ENCODE measurements at places on chromosomes 1 and 21.

GRCh38 chr1:97929874-97930851 is 9.3 kb upstream of the DPYD start:
- no peak for DNase-seq

GRCh38 chr1:187842406-187843165 is 1013.8 kb downstream of the PLA2G4A start:
- DNase-seq: no peak

- DNase-seq: no peak
Measured at GRCh38 chr1:201310986-201311355, 27.7 kb downstream of the PKP1 start.

DNA sequence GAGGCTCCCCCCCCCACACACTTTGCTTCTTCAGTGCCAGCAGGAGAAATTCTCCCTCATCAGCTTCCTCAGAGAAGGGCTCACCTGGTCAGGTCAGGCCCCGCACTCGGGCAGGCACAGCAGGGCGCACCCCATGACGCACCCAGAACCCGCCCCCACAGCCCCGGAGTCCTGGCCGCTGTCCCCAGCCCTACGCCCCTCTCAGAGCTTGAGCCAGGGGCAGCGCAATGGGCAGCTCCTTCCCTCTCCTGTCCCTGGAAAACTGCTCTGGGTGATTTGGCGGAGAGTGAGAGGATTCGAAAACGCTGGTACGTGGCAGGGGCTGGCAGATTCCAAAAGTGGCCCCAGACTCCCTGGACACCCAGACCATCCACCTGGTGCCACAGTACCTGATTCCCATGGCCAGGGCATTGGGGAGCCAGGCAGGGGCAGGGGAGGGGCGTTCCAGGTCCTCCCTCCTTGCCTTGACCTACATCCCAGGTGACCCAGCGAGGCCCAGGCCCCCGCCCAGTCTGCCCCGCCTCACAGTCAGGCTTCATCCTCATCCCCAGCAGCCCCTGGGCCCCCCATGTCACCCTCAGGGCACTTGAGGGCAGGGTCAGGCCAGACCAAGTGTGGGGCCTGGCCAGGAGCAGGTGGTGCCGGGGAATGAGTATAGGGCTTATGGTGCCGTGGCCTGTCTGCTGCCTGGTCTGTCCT is 23.7 kb downstream of the RRP1 start:
- no peak for DNase-seq

DNA sequence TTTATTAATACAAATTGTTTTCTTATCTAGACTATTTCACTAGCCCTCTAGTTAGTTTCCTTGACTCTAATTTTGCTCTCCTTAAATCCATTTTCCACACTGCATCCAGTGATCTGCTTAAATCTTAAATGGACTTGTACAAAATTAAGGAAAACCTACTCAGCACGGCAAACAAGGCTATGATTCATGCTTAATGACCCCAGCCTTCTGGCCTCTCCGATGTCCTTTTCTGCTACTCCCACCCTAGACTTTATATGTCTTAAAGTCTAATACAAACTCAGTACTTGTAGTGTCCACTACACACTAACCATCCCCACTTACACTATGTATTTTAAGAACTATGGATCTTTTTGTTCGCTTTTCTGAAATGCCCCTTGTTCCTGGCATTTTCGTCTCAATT is 2.2 kb downstream of the TMED5 start:
- no peak for DNase-seq

- DNase-seq: no peak
Measured at GRCh38 chr1:115613767-115614166, 28.0 kb upstream of the VANGL1 start.

DNA sequence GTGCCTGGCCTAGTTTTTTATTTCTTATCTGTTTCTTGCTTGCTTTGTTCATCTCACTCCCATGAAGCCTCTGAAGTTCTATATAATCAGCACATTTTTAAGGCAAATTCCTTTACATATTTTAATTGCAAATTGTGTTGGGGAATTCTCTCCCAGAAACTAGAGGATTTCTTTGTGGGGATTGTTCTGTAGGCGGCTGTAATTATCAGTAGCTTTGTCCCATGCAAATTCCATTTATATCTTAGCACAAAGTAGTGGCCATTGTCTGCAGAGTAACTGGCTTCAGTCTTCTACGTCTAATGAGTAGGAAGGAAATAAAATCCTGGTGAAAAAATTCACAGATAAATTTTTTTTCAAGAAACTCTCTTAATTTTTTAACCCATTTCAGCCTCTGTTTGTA is 35.7 kb downstream of the CLEC20A start:
- DNase-seq: no peak

DNA sequence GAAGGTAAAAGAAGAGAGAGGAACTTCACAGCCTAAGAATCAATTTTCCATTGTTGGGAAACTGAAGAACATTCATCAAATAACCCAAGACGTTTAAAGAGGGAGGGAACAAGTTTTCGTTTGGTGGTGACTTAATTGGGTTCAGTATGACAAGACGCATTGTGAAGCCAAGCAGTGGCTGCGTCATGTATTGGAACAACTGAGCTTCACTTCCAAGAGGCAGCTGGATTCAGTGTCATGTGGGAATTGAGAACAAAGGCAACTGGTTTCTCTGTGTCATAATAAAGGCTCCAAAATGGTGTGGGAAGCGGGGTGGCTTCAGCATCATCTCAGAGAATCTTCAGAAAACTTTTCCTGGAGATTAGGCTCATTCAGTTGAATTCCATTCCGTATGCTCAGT is 29.8 kb upstream of the RC3H1 start:
- DNase-seq: no peak

- no peak for DNase-seq
Measured at GRCh38 chr1:62437273-62437940, 558 bp downstream of the USP1 start.

- DNase-seq: no peak
Measured at GRCh38 chr21:42654179-42654912, 925 bp downstream of the PDE9A start.

DNA sequence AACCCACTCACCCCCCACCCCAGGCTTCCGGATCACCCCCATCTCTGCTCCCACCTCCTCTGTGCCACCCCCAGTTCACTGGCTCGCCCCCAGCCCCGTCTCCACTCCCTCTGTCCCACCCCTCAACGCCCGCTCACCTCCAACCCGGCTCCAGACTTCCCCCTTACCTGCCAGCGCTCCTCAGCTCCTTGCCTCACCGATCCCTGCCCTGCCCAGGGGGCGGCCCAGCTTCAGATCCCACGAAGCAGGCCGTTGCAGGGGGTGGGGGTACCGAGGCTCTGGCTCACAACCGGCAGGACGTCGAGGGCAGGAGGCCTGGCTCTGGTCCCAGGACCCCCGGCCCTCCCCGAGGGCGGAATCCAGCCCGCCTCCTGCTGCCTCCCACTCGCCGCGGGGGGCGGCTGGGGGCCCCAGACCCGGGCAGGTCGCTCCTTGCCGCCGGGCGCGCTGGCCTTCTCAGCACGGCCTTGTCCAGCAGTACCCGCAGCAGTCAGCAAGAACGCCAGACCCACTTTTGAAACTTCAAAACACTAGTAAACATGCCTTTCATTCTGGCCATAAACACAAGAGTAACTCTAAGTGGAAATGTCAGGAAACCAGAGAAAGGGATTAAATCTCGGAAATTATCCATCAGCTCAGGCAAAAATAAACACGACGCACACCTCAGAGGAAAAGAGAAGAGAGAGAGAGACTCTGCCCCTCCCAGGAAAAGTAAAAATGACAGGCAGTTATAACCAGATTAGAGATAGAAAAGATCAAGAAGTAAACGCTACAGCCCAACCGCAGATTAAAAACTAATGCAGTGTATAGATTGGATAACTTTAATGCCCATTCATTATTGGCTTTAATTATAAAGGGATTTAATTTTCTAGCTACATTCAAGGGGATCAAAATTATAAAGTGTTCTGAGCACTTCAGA is 1.0 kb upstream of the FAM89A start:
- no peak for DNase-seq

DNA sequence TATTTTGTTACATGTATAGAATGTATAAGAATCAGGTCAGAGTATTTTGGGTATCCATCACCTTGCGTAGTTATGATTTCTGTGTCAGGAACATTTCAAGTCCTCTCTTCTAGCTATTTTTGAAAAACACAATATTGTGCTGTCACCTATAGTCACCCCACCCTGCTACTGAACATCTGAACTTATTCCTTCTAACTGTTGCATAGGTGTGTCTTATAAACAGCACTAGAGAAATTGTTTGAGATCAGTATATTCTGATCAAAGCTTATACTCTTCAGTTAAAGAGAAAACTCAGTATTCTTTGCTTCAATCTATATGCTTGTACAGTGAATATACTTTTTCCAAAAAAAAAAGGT is 96.0 kb downstream of the ASH1L start:
- no peak for DNase-seq

DNA sequence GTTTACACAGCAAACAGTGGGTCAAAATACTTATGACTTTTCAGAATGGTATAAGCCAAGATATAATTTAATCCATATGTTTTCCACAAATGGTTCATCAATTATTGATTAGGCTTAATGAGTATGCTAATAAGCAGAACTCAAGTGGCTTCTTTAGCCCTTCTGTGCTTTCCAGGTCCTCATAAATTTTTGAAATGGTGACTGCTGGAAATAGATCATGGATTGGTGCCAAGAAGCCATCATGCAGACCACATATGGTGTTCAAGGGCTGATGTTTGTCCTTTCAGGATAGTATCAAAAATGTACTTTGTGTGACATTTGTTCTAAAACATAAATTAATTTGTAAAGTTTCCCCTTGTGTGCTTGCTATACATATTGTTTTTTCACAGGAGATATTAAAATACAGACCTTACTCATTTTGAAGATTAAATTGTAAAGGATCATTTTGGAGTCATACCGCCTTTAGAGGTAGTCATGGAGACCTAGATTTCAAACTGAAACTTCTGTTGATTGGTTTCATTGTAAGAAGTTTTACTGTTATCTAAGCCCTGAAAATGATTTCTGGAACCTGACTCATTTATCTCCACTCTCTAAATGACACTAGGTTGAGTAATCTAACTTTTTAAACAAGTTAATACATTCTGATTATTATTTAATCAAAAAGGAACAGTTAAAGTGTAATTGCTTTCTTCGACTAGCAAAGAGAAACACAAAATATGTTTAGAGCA is 507.9 kb downstream of the PLA2G4A start:
- DNase-seq: no peak

GRCh38 chr1:55039342-55040082 is at the start of gene PCSK9:
Gene PCSK9 (plus strand): TSS chr1:55039548. CDS start chr1:55039838, 290 bp downstream.
- DNase-seq: no peak

DNA sequence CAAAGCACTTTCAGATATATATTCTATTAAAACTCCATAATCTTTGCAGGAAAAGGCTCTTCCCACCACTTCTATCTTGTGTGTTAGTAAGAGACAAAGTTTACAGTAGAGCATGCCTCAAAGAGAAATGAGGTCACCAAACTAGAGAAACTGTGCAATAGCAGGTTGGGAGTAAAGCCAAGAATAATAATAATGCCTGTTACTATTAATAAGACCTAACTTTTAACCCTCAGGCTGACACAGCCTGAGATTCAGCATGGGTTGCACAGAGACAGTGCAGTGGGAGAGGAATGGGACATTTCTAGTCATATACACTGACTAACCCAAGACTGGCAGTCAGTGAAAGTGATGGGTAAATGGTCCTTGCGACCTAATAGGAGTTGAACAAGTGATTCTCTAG is 320.2 kb upstream of the NFIA start:
- no peak for DNase-seq

GRCh38 chr1:169120066-169120465 is 13.6 kb downstream of the ATP1B1 start:
- no peak for DNase-seq

DNA sequence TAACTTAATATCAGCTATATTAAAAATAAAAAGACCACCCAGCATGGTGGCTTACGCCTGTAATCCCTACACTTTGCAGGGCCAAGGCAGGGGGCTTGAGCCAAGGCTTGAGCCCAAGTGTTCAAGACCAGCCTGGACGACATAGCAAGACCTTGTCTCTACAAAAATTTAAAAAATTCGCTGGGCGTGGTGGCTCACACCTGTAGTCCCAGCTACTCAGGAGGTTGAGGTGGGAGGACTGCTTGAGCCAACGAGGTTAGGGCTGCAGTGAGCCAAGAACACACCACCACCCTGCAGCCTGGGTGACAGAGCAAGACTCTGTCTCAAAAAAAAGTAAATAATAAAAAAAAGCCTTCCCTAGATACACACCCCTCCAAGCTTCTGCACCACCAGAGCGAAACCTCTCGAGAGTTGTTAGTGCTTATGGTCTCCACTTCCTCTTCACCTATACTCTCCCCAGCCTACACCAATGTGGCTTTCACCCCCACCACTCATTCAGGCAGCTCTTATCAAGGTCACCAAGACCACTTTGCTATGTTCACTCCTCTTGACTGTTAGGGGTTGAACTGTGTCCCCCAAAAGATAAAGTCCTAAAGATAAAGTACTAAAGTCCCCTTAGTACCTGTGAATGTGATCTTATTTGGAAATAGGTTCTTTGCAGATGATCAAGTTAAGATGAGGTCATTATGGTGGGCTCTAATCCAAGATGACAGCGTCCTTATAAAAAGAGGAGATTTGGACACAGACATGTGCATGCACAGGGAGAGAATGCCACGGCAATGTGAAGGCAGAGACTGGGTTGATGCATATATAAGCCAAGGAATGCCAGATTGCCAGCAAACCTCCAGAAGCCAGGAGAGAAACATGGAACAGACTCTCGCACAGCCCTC is 6.8 kb upstream of the PPP1R15B start:
- DNase-seq: no peak

DNA sequence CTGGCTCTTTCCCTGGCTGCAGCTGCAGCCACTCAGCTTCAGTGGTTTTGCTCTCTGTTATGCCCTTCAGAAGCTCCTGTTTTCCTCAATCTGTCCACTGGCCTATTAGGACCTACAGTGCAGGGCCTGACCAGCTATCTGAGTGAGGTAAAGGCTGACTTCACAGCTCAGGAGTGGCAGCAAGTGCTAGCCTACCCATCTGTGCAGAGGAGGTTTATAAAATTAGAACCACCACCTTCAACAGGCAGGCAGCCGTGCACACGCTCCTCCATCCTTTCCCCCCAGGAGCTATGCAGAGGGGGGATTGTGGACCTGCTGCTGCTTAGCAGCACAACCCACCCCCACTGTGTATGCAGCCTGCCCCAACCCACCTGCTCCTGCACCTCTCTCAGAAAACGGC is 8.3 kb downstream of the ADAR start:
- DNase-seq: no peak

DNA sequence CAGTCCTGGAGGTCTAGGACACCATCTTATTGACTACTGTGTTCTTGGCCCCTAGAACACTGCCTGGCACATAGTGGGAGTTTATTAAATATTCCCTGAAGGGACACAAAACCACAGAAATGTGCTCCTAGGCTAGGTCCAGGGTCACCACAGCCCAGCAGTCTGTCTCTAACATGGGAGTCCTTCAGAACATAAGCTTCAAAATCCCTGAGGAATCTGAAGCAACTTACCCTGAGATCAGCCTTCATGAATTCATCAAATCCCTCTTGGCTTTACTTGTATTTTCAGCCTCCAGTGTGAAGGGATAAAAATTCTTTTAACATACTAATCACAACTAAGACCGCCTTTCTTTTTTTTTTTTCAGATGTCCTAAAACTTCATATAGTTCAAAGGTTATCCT is 32.7 kb upstream of the BCAR3 start:
- no peak for DNase-seq

DNA sequence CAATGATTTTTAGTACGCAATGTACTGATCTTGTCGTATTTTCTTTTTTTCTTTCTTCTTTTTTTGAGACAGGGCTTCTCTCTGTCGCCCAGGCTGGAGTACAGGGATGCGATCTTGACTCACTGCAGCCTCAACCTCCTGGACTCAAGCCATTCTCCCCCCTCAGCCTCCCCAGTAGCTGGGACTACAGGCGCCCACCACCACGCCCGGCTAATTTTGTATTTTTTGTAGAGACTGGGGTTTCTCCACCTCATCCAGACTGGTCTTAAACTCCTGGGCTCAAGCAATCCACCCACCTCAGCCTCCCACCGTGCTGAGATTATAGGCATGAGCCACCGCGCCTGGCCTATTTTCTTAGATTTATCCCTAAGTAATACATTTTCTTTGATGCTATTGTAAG is 43.9 kb upstream of the COL6A2 start:
- no peak for DNase-seq

All from stimulated activated CD4-positive, alpha-beta T cell treated with anti-CD3 and anti-CD28 coated beads, Interleukin-15, amount 100 ng/mL, for 48 hours (primary cell).